ENCODE measurements at places on chromosomes 5 and 9.
A peak's percentile ranks its signal among the peaks of the same experiment; 100 is the strongest.

DNA sequence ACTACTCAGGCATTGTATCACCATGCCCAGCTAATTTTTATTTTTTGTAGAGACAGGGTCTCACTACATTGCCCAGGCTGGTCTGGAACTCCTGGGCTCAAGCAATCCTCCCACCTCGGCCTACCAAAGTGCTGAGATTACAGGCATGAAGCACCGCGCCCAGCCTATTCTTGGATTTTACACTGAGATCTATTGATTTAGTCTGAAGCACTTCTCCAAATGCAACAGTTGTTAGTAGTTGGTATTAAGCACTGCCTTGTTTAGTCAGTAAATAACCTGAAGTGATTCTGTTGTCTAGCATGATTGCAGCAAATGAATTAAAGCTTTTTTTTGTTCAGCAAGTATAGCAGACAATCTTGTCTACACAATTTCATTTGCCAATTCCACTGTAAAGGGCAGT, 8.9 kb upstream of the CCNB1 start:
- no peak for DNase-seq

GRCh38 chr5:133412661-133413060, 199.7 kb downstream of the FSTL4 start:
- no peak for DNase-seq

- no peak for DNase-seq
Observed at GRCh38 chr9:23229890-23230317, 596.1 kb downstream of the ELAVL2 start.

GRCh38 chr5:36701085-36701698, 94.8 kb downstream of the SLC1A3 start:
- DNase-seq, result no peak

DNA sequence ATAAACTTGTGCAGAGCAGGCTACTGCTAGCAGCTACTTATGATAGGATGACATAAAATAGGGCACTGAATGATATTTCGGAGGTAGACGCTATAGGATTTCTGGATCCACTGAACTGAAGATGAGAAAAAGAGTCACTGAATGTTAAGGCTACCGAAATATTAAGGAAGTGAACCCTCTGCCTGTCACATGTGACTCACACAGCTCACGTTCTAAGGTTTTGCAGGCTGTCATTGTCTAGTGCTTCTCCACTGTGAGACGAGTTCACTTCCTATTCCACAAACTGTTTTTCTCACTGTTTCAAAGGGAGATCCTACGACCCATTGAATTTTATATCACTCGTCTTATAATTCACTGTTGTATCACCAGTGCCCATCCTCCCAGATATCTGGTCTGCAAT, 100.8 kb downstream of the CTNND2 start:
- no peak for DNase-seq

DNA sequence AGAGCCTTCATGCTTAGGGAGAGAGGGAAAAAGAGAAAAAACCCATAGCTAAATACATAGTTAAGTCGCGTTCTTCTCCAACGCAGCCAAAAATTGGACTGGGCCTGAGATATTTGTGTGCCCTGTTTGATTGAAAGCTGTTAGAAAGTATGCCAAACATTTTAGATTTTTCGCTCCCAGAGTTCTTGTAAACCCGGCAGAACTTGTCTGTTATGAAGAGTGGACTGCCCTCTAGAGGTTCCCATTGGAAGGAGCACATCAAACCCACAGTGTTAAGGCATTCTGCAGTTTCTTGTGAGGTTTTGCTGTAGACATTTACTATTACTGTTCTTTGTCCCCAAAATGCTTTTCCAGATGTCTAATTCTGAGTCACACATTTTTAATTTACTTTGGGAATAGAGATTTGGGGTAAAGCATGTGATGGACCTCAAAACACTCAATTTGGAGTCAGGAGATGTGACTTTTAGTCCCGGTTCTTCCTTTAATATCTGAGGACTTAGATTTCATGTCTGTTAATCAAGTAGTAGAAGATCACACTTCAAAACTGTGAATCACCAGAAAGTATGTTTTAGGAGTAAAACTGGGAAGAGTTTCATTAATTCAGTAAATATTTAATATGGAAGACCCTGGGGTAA, 96.6 kb downstream of the PCSK1 start:
- DNase-seq, result peak; percentile 27

DNA sequence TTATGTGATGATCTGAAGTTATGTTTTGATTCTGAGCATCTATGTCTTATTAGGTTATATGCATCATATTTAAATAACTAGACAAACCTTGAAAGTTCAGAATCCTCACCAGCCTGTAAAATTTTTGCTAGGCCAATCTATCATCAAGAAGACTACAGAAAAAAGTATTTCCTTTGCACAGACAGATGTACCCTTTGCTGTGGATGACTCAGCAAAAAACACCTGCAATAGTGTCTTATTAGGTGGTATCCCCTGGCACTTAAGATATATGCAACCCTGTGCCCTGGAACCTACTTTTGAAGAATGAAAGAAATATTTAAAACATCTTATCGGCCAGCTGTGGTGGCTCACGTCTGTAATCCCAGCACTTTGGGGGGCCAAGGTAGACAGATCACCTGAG, 130.6 kb downstream of the SLF1 start:
- no peak for DNase-seq

DNA sequence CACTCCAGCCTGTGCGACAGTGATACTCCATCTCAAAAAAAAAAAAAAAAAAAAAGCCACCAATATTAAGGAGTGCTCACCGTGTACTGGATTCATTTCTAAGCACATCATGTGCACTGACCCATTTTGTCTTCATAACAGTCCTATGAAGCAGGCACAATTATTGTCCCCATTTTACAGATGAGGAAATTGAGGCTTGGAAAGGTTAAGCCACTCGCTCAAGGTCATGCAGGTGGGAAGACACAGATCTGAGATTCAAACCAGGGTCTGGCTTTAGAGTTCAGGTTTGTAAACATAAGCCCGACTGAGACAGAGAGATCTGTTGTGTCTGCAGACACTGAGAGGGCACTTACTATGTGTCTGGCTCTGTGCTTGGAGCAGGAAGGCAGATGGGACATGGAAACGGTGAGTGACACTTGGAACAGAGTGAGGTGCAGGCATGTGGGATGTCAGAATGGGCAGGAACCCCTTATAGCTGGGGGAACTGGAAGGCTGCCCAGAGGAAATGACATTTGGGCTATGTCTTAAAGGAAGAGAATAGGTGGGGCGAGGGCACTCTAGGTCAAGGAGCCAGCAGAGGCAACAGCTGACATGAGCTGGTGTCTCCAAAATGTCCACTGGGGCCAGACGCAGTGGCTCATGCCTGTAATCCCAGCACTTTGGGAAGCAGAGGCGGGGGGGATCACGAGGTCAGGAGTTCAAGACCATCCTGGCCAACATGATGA, 69.9 kb downstream of the STK10 start:
- DNase-seq, result no peak

DNA sequence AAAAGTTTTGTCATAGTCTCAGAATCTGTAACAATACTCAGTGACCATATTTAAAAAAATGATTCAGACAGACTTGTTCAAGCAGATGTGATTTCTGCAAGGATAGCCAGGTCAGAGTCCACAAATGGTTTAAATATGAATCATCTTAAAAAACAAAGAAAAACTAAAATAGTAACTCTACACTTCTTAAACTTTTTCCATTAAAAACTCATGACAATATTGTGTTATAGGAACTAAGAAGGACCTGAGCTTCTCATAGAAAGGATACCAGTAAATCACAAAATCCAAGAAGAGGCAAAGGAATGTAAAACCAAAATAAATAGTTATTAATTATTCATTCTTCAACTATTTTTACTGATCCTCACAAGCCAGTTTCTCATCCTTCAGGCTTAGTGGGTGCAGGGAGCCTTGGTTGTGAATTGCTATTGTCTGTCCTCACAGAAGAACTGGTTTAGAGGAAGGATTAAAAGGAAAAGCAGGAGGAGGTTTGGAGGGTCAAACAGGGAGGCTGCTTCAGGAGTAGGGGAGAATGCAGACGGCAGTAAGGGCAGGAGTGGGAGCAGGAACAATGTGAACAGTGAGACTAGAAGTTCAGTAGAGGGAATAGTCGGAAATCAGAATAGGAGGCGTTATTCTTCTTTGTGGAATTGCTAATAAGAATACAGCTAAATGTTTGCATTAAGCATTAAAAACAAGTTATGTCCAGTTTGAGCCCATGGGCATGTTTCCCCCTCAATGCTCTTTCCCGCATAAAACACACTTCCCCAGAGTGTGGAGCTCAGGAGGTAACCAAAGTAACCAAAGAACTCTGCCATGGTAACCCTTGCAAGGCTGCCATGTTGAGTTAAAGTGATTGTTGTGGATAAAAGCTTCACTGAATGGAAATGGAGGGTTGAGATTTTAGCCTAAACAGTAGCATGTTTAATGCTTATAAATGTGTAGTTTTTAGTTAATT, 110.7 kb downstream of the CCDC192 start:
- no peak for DNase-seq

- no peak for DNase-seq
Observed at GRCh38 chr5:132658381-132659302, 669 bp downstream of the IL13 start.

DNA sequence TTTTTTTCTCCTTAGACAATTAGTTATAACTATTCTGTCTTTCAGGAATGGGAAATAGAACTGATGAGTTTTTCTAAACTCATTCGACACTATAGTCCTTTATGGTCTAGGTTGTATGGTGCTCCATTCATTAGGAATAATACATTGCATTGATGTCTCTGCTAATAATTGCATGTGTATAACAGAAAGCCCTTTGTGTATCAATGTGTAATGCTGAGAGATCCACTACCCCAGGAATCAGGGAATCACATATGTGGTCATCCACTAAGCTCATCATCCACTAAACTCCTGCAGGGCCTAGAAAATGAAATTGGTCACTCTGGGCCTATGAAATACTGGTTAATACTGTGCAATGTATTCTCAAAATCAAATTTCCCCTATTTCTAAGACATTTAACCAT, 242.0 kb upstream of the CDH18 start:
- DNase-seq, result no peak

DNA sequence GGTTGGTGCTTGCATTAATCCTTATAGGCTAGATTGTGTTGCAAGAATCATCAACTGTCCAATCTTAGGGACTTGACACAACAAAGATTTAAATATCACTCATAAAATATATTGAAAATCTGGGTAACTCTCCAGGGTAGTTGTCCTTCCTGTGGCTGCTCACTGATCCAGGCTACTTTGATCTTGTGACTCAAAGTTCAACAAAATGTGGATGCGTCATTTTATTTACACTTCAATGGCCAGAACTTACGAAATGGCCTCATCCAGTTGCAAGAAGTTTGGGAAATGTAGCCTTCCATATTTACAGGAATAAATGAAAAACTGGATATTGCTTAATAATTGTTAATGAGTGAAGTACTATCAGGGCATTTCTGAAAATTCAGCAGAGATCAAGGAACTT, 235.5 kb upstream of the ACTBL2 start:
- DNase-seq, result no peak

- DNase-seq, result no peak
Observed at GRCh38 chr9:107325842-107326241, 42.8 kb downstream of the RAD23B start.

GRCh38 chr9:114852050-114852594, 46.3 kb upstream of the TNFSF15 start:
- no peak for DNase-seq

GRCh38 chr5:71972777-71973473, 134.3 kb upstream of the MAP1B start:
- DNase-seq, result no peak

- DNase-seq, result no peak
Observed at GRCh38 chr9:89079391-89079790, 88.1 kb downstream of the S1PR3 start.

- DNase-seq, result no peak
Observed at GRCh38 chr9:114163517-114163951, 8.2 kb downstream of the COL27A1 start.

DNA sequence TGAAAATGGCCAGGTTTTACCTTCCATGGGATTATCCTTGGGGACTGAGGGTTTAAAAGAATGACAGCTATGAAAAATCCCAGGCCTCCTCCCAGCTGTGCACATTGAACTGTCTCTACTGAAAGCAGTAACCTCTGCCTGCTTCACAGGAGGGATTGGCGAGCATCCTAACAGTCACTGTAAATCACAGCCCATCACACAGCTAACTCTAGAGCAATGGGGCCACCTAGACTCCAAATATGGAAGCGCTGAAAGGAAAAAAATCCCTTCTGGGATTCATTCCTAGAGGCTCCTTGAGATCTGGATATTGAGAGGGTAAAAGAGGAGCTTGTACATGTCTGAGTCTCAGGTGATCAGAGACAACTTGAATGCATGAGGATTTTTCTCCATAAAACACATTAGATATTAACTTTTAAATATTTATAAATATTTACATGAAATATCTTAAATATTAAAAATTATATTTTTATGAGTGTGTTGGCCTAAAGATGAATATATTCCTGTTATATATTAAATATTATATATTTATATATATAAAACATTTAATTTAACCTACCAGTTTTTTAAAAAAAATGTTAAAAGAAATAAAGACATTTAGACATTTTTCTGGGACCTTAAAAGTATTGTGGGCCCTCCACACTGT, 133.8 kb upstream of the SLC24A2 start:
- DNase-seq, result no peak

- DNase-seq, result no peak
Observed at GRCh38 chr9:20749496-20750198, 65.6 kb downstream of the FOCAD start.

DNA sequence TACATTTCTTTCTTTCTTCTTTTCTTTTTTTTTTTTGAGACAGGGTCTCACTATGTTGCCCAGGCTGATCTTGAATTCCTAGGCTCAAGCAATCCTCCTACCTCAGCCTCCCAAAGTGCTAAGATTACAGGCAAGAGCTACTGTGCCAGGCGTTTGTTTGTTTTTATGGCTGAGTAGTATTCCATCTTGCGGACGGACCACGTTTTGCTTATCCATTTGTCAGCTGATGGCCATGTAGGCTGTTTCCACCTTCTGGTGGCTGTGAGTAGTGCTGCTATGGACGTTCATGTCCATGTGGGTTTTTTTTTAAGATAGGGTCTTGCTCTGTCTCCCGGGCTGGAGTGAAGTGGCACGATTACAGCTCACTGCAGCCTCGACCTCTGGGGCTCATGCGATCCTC, 2.5 kb downstream of the DOK3 start:
- DNase-seq, result no peak

GRCh38 chr5:80623999-80624398, 30.5 kb upstream of the MSH3 start:
- no peak for DNase-seq

- DNase-seq, result no peak
Observed at GRCh38 chr9:134644725-134645606, 3.4 kb downstream of the COL5A1 start.

DNA sequence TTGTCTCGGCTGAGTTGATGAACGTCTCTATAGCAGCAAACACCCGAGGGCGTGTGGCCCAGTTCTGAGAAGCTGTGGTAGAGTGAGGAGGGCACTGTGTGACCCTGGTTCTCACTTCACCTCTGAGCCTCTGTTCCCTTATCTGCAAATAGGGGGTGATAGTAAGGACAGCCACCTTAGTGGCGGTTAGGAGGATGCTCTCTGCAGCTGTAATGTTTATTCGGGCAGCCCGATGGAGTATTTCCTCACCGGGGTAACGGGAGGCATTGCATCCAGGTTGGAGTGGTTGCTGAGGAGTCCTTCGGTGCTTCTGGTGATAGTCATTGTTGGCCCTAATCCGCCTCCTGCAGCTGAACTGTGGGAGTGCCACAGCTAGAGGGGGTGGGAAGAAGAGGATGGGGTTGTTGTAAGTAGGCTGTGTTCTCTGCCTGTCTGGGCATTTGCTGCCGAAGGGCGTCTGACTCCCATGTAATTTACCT, 13.9 kb downstream of the PRRC2B start:
- no peak for DNase-seq
